ENCODE measurements at places on chromosomes 7 and 10.

GRCh38 chr10:103198648-103199047 is 5.6 kb upstream of the NT5C2 start:
- DNase-seq, result no peak

GRCh38 chr7:47386273-47386835 is 195.6 kb downstream of the TNS3 start:
- DNase-seq, result no peak

DNA sequence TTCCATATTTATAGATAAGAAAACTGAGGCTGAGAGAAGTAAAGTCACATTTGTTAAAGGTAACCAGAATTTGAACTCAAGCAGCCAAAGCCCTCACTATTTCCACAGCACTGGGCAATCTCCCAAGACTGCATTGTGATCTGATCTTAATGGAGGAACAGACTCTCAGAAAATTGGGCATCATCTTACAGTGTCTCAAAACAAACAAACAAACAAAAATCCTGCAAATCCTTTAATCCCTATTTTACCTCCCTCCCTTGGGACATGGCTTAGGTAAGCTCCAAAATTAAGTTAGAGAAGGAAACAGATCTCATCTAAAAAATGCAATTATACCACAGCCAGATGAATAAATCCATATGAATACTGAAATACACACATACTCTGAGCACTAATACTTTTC is 57.5 kb downstream of the FHIP2A start:
- no peak for DNase-seq

GRCh38 chr7:95429241-95429990 is 5.4 kb downstream of the PON2 start:
- DNase-seq, result no peak

GRCh38 chr7:156445997-156446761 is 194.4 kb upstream of the RNF32 start:
- DNase-seq, result no peak

DNA sequence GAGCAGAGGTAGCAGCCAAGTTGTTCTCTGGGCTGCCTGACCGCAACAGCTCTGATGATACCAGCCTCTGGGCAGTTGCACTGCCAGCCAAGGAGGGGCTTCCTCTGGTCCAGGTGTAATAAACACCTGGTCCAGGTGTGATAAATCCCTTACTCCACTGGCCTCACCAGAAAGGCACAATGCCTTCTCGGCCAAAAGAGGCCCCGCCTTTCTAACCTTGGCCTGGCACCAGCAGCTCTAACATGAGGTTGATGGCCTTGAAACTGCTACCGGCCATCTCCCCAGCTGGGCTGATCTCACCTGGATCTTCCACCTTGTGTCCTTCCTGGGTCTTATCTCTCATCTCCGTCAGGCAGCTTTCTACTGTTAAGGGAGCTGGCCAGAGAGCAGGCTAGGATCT is 45.5 kb upstream of the PDZD8 start:
- DNase-seq, result no peak

DNA sequence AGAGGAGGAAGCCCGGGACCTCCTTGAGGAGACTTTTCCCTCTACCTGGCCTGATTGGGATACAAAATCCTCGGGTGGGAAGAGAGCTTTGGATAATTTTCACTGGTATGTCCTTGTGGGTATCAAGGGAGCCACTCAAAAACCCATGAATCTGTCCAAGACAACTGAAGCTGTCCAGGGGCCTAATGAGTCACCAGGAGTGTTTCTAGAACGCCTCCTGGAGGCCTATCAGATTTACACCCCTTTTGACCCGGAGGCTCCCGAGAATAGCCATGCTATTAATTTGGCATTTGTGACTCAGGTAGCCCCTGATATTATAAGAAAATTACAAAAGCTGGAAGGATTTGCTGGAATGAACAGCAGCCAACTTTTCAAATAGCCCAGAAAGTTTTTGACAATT is 38.6 kb downstream of the ZNF25 start:
- DNase-seq, result no peak

GRCh38 chr7:6423942-6424701 is 23.6 kb downstream of the DAGLB start:
- no peak for DNase-seq

- DNase-seq, result no peak
These were observed 78.5 kb downstream of the EBF3 start for GRCh38 chr10:129885526-129885925.

DNA sequence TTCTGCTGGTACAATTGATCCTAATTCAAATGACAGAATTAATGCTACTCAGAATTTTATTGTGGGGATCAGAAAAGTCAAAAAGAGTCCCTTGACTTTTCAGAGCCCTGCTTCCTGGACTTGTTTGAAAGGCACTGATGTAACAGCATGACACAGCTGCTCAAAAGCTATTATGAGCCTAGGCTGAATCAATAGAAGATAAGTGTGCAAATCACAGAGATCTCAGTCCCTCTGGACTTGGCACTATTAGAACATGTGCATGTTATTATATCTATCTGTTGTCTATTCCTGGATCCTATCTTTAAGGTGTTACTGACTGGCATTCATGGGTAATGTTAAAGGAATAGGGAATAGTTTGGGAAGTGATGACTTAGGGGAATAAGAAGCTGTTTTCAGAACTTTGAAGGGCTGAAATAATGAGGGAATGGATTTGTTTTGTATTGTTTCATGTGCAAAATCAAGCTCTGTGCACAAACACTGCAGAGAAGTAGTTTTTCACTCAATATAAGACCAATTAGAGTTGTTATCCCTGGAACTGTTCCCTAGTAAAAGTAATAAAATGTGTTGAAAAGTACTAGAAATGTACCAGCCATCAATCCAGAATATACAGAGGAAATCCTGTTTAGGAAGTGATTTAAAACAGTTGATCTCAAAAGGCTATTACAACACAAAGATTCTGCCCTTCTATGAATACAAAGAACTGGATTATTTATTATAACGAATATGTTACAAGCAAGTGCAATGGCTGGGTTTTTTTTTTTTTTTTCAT is 814.9 kb upstream of the C7orf33 start:
- DNase-seq, result no peak

GRCh38 chr7:234708-235553 is 42.6 kb downstream of the FAM20C start:
- DNase-seq, result no peak

- DNase-seq, result no peak
These were observed 66.1 kb downstream of the LSMEM1 start for GRCh38 chr7:112546723-112547513.

Measured in substantia nigra (tissue), 51 donors.